ENCODE measurements at places on chromosomes 12 and 14.

DNA sequence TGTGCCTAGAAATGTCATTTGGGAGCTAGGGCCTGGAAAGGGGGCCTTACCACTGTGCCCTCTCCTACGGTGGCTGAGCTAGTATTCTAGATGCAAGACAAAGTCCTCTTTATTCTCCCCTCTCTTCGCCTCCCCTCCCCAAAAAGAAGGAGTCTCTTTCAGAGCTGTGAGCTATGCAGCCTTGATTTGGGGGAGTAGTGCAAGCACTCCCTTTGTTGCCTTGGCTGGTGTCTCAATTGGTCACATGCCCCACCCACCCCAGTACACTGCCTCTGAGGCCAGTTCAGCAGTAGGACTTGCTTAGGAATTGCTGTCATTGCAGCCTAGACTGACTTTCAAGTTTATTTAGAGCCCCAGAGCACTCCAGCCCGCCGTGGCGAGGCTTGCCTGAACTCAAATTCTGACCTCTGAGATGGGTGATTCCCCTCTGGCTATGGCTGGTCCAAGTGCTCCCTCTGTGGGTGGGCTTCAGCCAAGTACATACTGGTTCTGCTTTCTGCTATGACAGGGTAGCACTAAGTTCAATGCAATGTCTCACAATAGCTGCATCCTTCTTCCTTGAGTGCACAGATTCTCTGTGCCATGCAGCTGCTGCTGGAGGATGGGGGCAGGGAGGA is 37.0 kb upstream of the FBXO33 start:
- DNase-seq = peak; percentile 12

DNA sequence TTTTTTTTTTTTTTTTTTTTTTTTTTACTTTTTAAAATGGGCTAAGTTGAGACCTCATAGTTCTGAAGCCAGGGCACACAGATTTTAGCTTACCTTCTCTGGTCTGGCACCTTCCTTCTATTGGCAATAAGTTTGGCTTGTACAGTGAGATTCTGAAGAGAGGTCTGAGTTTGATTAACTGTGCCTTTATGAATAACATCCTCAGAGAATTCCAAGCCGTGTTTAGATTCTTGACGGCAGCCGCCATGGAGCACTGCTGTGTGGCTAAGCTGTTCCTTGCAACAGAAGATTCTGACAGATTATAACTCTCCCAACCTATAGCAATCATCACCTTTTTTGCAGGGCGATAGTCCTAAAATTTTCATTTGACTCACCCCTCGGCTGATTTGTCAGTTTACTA is 354.9 kb upstream of the FAR2 start:
- no peak for DNase-seq

DNA sequence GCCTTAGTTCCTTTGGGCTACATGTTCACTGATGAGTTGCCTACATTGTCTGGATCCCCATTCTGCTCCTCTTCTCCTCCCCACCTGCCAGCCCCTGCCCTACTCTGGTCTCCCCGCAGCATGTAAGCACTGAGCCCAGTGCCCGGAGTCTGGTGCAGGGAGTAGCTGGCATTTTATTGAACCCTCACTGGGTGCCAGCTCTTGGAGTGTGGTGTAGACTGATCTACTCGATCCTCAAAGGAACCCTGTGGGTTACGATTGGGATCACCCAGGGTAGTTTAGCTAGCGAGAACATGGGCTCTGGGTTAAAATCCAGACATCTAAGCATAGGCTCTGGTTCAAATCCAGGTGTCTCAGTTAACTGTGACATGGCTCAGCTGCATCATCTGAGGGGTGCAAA is 8.3 kb upstream of the SERPINA6 start:
- DNase-seq = no peak

DNA sequence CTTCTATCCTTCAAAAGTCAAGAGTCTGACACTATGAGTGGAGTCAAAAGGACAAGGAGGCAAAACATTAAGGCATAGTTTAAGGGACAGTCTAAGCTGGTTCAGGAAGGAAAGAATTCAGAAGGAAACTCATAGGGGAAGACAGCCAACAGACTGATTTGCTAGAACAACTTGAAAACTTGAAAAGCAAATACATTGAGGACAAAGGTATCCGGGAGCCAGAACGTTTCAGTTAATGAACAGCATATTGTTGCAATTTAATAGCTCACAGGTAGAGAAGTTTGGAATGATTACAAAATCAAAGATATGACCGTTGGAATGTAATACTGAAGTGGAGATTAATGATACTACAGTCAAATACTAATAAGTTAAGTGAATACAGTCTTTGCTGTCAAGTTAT is 312.8 kb upstream of the RPL10L start:
- no peak for DNase-seq

GRCh38 chr12:51335931-51336330 is 10.5 kb downstream of the CELA1 start:
- DNase-seq = peak; percentile 46

GRCh38 chr14:104665114-104665656 is 24.2 kb upstream of the INF2 start:
- DNase-seq = no peak

GRCh38 chr12:8057306-8057705 is 8.9 kb downstream of the C3AR1 start:
- peak; percentile 67 for DNase-seq

GRCh38 chr12:74689071-74689655 is 151.5 kb downstream of the ATXN7L3B start:
- DNase-seq = peak; percentile 59

GRCh38 chr14:98844456-98844855 is 427.5 kb downstream of the BCL11B start:
- no peak for DNase-seq

DNA sequence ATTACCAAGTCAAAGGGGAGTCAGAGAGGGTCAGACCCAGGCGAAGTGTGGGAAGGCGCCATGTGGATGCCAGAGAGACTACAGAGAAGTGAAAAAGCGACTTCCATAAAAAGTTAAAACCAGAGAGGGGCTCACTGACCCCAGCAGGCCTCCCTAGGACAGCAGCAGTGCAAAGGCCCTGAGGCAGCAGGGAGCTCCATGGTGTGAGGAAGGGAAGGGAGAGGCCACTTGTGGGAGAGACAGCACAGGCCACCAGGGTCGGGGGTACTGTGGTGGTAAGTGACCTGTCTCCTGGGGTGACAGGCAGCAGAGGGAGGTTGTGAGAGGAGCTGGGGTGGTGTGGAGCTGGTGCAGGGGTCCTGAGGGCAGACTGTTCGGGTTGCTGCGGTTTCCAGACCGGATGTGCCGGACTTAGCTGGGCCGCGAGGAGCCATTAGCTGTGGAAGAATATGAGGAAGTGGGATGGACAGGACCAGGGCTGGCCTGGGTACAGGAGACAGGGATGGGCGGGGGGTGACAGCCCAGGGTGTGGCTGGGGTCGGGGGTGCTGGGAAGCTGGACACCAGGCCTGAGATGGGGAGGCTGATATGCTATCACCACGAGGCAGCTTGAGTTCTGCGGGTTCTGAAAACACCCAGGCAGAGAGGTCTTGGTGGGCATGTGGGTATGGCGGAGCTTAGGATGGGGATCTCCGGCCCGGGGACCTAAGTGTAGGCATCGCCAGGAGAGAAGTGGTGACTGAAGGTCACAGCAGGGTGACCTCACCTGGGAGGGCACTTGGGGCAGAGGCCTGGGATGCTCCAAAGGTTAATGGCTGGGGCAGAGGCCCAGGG is 22.7 kb downstream of the SETD1B start:
- no peak for DNase-seq

- peak; percentile 28 for DNase-seq
Observed at GRCh38 chr12:125402874-125403789, 337.9 kb downstream of the AACS start.

DNA sequence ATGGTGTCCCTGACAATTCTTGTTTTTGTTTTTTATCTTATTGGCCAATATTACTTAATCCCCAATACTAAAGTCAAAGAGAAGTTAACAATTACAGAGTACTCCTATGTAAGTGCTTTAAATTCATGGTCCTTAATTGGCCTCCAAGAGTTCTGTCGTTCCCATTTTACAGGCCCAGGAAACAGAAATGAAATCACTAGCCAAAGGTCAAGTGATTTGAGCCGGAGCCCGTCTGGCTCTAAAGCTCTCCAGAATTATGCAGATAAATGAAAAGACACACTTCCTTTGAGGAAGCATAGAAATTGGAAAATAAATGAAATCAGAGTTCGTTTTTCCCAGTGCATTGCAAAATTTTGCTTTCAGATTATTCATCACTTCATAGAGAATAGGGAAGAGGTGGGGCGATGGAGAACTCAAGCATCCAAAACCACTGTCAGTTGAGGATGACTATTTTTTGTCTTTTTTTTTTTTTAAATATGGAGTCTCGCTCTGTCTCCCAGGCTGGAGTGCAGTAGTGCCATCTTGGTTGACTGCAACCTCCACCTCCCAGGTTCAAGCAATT is 78.5 kb downstream of the MAP1LC3B2 start:
- no peak for DNase-seq

GRCh38 chr14:33941718-33942117 is 9.2 kb downstream of the EGLN3 start:
- DNase-seq = no peak

DNA sequence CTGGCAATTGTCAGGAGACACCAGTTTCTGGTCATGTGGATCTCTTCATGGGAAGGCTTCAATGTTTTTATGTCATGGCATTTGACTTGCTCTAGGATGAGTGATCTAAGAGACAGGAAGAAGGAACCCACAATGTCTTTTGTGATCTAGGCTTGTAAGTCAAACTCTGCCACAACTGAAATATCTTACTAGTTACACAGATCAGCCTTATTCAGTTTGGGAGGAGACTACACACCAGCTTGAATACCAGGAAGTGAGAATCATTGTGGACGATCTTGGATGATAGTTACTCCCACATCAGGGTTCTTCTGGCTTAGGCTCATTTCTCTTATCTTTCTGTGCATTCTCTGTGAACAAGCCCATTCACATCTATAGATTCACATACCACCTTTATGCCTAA is 236.2 kb upstream of the FBXO33 start:
- no peak for DNase-seq

DNA sequence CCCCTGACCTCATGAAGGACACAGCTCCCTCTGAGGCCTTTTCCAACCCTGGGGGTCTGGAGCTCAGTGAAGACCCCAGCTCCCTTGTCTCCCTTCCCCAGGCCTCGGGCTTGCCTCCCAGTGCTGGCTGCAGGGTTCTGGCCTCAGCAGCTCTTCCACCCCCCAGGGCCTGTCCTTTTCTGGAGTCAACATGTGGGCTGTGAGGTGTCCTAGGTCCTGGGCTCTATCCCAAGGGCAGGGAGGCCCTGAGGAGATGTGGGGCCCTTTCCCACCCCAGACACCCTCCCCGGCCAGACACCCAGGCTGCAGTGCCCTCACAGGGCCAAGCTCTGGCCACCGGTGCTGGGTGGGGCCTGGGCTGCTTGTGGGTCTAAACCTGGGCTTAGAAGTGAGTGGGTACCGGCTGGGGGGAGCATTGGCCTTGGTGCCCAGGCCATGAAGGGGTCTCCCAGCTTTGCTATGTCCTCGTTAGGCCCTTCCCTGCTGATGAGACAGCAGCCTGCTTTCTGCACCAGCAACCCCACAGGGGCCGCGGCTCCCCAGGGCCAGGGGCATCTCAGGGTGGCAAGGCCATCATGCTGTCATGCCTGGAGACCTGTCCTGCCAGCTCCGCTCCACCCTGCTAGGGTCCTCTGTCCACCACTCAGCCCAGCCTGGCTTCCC is 2.7 kb upstream of the CRIP2 start:
- no peak for DNase-seq

GRCh38 chr14:56247495-56248200 is 129.4 kb downstream of the PELI2 start:
- DNase-seq = peak; percentile 47

- DNase-seq = no peak
Observed at GRCh38 chr14:56294128-56294527, 175.9 kb downstream of the PELI2 start.

DNA sequence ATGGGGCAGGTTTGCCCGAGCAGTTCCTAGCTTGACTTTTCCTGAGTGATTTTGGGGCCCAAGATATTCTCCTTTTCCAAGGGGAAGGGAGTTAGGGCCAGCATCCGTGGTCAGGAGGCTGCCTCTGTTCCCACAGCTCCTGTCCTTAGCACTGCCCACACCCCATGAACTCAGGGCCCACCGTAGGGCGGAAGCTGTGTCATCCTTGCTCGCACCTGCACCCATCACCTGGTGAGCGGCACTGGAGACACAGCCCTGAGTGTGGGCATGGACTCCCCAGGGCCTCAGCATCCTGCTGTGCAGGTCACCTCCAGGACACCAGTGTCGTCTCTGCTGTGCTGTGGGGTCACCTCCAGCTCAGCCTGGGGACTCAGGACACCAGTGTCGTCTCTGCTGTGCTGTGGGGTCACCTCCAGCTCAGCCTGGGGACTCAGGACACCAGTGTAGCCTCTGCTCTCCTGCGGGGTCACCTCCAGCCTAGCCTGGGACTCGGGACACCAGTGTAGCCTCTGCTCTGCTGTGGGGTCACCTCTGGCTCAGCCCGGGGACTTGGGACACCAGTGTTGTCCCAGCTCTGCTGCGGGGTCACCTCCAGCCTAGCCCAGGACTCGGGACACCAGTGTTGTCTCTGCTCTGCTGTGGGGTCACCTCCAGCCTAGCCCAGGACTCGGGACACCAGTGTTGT is 322.9 kb downstream of the ADGRD1 start:
- no peak for DNase-seq

DNA sequence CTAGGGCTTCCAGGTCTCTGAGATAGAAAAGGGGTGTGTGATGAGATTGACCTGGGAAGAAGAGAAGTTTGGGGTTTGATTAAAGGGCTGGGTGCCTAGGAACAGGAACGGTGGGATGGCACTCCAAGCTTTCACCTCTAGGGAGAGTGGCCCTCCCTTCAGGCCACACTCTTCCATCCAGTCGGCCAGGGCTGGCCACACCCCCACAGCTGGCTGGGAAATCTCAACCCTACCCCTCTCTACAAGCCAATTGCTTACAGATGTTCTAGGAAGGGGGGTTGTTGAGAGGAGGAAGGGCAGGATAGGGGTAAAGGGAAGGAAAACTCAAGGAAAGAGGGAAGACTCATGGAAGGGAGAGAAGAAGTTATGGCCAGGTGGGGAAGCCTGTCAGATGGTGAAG is 6.6 kb upstream of the ITGA5 start:
- no peak for DNase-seq

DNA sequence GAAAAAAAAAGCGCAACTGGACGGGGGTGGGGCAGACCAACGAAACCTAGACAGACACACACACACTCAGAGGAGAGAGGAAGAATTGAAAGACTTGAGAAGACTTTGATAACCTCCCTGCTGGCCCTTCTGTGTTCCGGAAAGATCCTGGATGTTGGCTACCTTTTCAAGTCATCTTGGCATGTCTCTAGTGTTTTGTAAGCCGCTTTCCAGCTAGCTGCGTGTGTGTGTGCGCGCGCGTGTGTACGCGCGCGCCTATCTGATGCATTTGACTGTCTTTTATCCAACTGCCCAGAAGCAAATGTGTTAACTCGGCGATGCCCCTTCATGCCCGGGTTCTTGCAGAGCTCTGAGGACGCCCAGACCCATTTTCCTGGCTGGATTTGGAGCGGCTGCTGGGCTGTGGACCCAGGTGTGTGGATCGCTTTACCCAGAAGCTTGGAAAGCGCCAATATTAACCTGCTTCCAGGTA is 664 bp downstream of the LRFN5 start:
- peak; percentile 32 for DNase-seq

DNA sequence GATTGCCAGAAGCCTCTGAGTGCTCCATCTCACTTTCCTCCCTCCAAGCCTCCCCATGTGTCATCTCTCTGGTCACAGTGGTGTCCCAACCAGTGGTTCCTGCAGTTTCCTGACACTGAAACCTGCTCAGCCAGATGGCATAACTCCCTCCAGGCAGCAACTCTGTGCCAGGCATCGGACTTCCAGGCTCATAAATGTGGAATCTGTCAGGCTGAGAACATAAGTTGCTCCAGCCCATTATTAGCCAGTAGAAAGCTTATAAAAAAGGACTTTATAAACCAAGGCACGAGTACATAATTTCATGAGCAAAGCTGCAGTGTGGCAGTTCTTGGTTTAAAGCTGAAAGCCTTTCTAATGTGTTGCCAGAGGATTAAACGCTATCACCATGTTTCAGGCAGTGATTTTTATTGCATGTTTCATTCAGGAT is 194.3 kb downstream of the DACT1 start:
- DNase-seq = no peak
